Gastrocnemius medialis (tissue), 4 donors: ENCODE measurements at places on chromosomes 12 and 14. TPM values are rescaled to one million over a fixed set of nuclear protein-coding genes. Genes with fewer than 3 reads are reported as not detected.

DNA sequence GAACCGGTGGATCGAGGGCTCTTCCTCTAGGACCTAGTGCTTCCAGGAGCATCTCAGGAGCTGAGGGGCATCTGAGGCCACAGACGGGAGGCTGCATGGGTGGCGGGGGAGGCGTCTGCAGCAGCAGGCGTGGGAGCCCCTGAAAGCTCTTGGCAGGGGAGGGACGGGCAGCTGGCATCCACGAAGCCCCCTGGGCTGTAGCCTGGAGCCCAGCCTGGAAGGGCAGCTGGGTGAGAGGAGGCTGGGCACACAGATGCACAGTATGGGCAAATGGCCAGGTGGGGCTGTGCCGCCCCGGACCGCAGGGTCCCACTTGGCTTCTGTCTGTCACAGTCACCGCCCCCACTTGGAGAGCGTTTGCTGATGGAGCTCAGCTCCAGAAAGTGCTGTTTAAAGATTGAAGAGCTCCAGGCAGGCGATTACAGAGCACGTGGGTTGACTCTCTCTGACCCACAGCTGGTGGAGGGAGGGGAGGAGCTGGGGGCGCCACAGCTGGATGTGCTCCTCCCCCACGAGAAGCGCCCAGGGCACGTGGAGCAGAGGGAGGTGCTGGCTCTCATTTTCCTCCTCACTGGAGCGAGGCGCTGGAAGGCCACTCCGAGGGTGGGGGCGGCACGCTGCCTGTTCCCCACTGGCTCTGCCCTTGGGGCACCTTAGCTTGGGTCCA lies 155.0 kb upstream of the C14orf180 start:
- H3K27me3 ChIP-seq: peaks cover 15% of the 10 kb centered on the region
- no peak for DNase-seq
- H3K4me3 ChIP-seq: no peak overlapping the region
- no peaks in the 10 kb centered on the region for H3K4me1 ChIP-seq

- H3K36me3 ChIP-seq: no peaks in the 10 kb centered on the region
- DNase-seq: peak; percentile 85
- peak overlapping the region; percentile 76 for H3K27ac ChIP-seq
- H3K4me3 ChIP-seq: no peak overlapping the region
- H3K4me1 ChIP-seq: peaks cover 28% of the 10 kb centered on the region
These were observed 318.2 kb downstream of the NUAK1 start for GRCh38 chr12:105820429-105821125.

- peak overlapping the region; percentile 15 for H3K27ac ChIP-seq
- no peaks in the 10 kb centered on the region for H3K4me1 ChIP-seq
- no peaks in the 10 kb centered on the region for H3K27me3 ChIP-seq
- peak; percentile 24 for DNase-seq
These were observed 159.7 kb upstream of the PWP1 start for GRCh38 chr12:107525719-107526554.

Gene NKX2-1
- not detected for total RNA-seq

Gene SERPINA1
- 57.2 TPM for total RNA-seq

Gene METTL25
- total RNA-seq: 13.0 TPM

DNA sequence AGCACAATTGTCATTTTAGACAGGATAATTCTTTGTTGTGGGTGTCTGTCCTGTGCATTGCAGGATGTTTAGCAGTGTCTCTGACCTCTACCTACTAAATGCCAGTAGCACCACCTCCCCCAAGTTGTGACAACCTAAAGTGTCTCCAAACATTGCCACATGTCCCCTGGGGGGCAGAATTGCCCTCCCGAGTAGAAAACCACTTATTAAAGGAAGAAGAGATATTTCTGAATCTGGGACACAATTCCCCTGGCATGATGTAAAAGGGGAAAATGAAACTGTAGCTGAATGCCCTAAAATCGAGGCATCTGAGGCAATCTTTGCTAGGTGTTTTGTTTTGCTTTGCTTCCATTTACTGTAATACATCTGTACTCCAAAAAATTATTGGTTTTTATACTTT lies 116.8 kb upstream of the NAP1L1 start:
- no peak overlapping the region for H3K27ac ChIP-seq
- H3K4me3 ChIP-seq: no peak overlapping the region
- no peaks in the 10 kb centered on the region for H3K36me3 ChIP-seq
- H3K27me3 ChIP-seq: no peaks in the 10 kb centered on the region

DNA sequence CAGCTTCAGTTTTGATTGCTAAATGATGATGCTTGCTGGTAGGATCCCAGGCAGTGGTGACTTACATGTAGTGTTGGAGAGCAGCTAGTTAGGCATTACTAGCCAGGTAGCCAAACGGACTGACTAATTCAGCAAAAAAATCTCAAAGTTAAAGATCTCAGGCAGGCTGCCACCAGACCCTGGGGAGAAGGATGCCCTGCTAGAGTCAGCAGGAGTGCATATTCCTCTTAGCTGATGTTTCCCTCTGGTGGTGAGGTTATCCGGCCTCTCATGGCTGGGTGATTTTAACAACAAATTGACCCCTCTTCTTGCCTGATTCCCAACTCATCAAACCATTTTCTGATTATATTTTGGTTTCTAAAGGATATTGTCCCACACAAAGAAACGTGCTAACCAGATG lies 2.8 kb downstream of the EFS start:
- no peak overlapping the region for H3K4me3 ChIP-seq
- no peaks in the 10 kb centered on the region for H3K4me1 ChIP-seq
- no peaks in the 10 kb centered on the region for H3K36me3 ChIP-seq
- H3K27ac ChIP-seq: no peak overlapping the region
- no peak for DNase-seq

GRCh38 chr12:12249216-12250050 lies 17.4 kb downstream of the LRP6 start:
- H3K36me3 ChIP-seq: no peaks in the 10 kb centered on the region
- H3K4me3 ChIP-seq: no peak overlapping the region
- H3K27ac ChIP-seq: no peak overlapping the region
- no peak for DNase-seq

- peaks cover 7% of the 10 kb centered on the region for H3K27me3 ChIP-seq
- peaks cover 18% of the 10 kb centered on the region for H3K36me3 ChIP-seq
- no peak overlapping the region for H3K4me3 ChIP-seq
- DNase-seq: no peak
- peaks cover 10% of the 10 kb centered on the region for H3K4me1 ChIP-seq
These were observed 2.7 kb downstream of the SHMT2 start for GRCh38 chr12:57232156-57232756.

Gene SLC6A15
- total RNA-seq: not detected

DNA sequence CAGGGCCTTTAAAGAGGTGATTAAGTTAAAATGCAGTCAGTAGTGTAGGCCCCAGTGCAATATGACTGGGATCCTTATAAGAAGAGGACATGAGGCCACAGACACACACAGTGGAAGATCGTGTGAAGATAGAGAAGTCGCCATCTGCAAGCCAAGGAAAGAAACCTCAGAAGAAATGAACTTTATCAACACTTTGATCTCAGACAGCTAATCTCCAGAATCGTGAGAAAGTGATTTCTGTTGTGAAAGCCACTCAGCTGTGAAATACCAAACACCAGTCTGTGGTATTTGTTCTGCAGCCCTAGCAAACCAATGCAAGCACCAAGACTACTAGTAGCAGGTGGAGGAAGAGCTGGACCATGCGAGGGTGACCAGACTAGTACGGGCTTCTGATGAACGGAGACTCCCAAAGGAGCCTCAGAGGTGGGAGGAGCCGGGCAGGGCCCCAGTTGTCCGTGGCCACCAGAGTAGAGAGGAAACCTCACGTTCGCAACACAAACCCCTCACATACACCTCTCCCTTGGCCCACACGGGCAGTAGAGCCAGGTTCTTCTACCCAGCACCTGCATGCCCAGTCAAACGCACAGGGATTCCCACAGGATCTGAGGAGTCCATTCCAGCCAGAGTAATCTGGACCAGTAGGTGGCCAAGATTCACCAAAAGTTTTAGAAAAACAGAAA lies 243.0 kb downstream of the TTC8 start:
- no peaks in the 10 kb centered on the region for H3K27me3 ChIP-seq
- no peak for DNase-seq
- no peaks in the 10 kb centered on the region for H3K36me3 ChIP-seq
- H3K27ac ChIP-seq: no peak overlapping the region
- H3K4me1 ChIP-seq: no peaks in the 10 kb centered on the region

- H3K27me3 ChIP-seq: peaks cover 6% of the 10 kb centered on the region
- DNase-seq: no peak
These were observed 233.2 kb downstream of the NRXN3 start for GRCh38 chr14:78403278-78403815.

Gene KRT73
- not detected for total RNA-seq

GRCh38 chr12:12898136-12898717 lies 6.9 kb downstream of the GPRC5A start:
- H3K27me3 ChIP-seq: no peaks in the 10 kb centered on the region
- H3K4me1 ChIP-seq: no peaks in the 10 kb centered on the region
- H3K36me3 ChIP-seq: no peaks in the 10 kb centered on the region

Gene RNASE7
- total RNA-seq: not detected

Gene FGF6
- not detected for total RNA-seq

GRCh38 chr14:73759183-73759713 lies 45.1 kb upstream of the PNMA1 start:
- peaks cover 85% of the 10 kb centered on the region for H3K4me1 ChIP-seq
- no peaks in the 10 kb centered on the region for H3K27me3 ChIP-seq
- no peak for DNase-seq
- H3K36me3 ChIP-seq: no peaks in the 10 kb centered on the region

DNA sequence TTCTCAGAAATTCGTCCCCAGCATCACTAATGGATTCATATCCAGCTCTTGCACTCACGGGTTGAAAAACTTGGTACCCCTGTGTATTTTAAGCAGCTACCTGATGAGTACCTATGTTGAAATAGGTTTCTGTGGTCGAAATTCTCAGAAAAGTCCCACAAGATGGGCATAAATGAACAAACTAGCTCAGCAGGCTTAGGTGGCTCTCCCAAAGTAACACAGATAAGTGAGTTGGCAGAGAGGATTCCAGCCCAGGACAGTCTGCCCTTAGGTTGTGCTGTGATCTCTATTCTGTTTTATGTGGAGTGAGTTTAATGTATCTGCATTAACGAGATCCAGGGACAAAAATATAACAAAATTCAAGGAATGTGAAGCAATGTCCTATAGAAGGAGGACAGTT lies 92.3 kb downstream of the RGS6 start:
- no peaks in the 10 kb centered on the region for H3K4me1 ChIP-seq
- no peak overlapping the region for H3K27ac ChIP-seq
- H3K27me3 ChIP-seq: no peaks in the 10 kb centered on the region
- no peak for DNase-seq
- no peaks in the 10 kb centered on the region for H3K36me3 ChIP-seq
- H3K4me3 ChIP-seq: no peak overlapping the region

Gene CCDC175
- total RNA-seq: not detected

DNA sequence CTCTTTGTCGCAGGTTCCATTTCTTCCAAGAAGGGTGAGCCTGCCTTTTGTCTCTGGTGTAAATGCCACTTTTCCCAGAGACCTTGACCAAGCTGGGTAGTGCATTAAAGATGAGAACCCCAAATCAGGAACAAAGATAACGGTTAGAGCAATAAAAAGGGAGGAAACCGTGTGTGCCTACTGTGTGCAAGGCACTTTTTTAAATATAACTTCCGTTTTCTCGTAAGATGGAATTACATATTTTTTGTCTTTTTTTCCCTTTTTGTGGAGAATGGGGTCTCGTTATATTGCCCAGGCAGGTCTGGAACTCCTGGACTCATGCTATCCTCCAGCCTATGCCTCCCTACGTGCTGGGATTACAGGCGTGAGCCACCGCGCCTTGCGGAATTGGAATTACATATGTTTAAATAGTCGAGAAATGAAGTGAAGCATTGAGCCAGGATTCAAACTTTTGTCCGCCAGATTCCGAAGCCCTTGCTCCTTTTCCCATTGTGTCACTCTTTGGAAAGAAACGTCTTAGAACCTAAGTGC lies 506 bp upstream of the NABP2 start:
- no peak for DNase-seq
- H3K4me1 ChIP-seq: peaks cover 45% of the 10 kb centered on the region
- H3K27ac ChIP-seq: peak overlapping the region; percentile 96
- H3K4me3 ChIP-seq: peak overlapping the region; percentile 51

Gene FAM186B
- total RNA-seq: 1.0 TPM

Gene PGF
- 7.8 TPM for total RNA-seq

Gene OR6C3
- total RNA-seq: not detected

GRCh38 chr14:25887251-25887878 lies 710.5 kb downstream of the NOVA1 start:
- H3K27me3 ChIP-seq: no peaks in the 10 kb centered on the region
- DNase-seq: no peak
- no peaks in the 10 kb centered on the region for H3K36me3 ChIP-seq

GRCh38 chr14:103398427-103399195 lies 13.4 kb downstream of the MARK3 start:
- peak overlapping the region; percentile 87 for H3K27ac ChIP-seq
- peaks cover 94% of the 10 kb centered on the region for H3K4me1 ChIP-seq
- peak overlapping the region; percentile 0 for H3K4me3 ChIP-seq
- no peaks in the 10 kb centered on the region for H3K27me3 ChIP-seq
- DNase-seq: peak; percentile 37

Gene FITM1
- total RNA-seq: 77.8 TPM

Gene YBX3
- 3,451 TPM for total RNA-seq

DNA sequence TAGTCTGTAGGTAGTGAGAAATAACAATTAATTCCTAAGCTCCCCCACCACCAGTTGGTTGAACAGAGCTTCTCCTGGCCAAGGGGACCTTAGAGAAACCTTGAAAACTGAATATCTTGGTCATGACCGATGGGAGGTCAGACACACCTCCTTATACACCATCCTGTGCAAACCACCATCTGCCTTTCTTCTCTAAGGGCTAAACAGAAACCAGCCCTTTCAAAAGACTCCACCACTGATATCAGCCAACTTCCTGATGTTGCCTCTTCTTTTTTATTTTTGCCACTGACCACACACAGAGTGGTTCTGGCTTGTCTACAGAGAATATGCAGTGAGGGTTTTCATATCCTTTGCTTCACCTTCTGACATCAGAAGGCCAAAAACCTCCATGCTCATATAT lies 977.7 kb upstream of the SEL1L start:
- no peaks in the 10 kb centered on the region for H3K36me3 ChIP-seq
- no peak overlapping the region for H3K27ac ChIP-seq
- H3K27me3 ChIP-seq: no peaks in the 10 kb centered on the region
- no peaks in the 10 kb centered on the region for H3K4me1 ChIP-seq

- no peak overlapping the region for H3K27ac ChIP-seq
- H3K4me1 ChIP-seq: no peaks in the 10 kb centered on the region
- no peak overlapping the region for H3K4me3 ChIP-seq
- no peaks in the 10 kb centered on the region for H3K27me3 ChIP-seq
These were observed 91.6 kb downstream of the HELB start for GRCh38 chr12:66393890-66394289.

DNA sequence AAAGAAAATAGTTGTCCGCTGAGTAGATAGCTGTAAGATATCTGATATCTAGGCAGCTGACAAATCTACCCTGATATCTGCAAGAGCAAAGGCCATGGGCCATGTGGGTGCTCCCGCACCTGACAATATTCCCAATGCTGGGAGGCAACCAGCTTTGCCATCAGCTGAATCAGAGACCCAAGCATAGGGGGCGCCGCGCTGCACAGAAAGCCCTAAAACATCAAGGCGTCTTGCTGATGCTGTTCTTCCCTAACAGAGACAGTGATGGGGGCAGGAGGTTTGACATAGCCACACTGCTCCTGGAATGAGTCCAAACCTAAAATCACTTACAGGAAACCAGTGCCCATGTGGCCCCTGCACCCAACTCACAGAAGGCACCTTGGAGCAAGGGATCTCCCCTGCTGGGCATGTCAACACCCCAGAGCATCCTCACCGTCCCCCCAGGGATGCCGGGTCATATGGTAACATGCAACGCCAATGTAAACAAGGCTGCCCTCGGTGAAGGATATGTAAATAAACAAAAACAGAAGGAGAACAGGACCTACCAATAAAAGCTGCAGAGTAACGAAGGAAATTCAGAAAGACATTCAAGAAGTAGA lies 199.5 kb downstream of the TMEM132D start:
- DNase-seq: no peak
- no peak overlapping the region for H3K4me3 ChIP-seq
- H3K27me3 ChIP-seq: no peaks in the 10 kb centered on the region
- H3K36me3 ChIP-seq: no peaks in the 10 kb centered on the region
- H3K27ac ChIP-seq: no peak overlapping the region
